Epithelial cell of proximal tubule (primary cell): ENCODE measurements at places on chromosomes 11 and 22.

- no peak for DNase-seq
Measured at GRCh38 chr11:7514099-7514591, 346 bp downstream of the PPFIBP2 start.

- DNase-seq, result no peak
Measured at GRCh38 chr11:39236916-39237315, 2222.5 kb downstream of the LRRC4C start.

DNA sequence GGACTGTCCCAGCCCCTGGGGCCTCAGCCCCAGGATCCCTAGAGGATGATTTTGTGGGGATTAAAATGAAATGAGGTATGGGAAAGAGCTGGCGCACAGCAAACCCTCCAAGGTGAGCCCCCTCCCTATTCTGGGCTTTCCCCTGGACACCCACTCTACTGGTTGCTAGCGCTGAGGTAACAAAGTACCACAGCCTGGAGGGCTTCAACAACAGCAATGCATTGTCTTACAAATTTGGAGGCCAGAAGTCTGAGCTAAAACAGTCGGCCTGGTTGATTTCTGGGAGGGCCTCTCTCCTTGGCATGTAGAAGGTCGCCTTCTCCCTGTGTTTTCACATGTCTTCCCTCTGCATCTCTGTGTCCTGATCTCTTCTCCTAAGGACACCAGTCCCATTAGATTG, 913.6 kb downstream of the NTM start:
- DNase-seq, result no peak

- peak; percentile 39 for DNase-seq
Measured at GRCh38 chr22:30566125-30566524, 8.3 kb downstream of the GAL3ST1 start.

DNA sequence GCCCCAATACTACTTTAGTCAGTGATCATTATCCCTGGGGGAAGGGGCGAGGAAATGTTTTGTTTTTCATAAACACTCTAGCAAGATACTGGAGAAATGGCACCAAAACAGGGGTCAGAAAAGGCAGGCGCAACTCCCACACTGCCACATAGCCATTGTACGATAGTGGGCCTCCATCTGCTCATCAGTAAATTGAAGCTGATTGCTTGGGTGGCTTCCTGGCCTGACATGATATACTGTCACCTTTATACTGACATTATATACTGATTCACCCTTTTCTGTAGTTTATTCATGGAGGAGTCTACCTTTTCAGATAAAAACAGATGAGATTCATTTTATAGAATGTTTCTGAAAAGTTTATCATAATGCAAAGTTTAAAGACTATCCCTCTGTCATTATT, 51.6 kb upstream of the CCDC34 start:
- no peak for DNase-seq

- DNase-seq, result no peak
Measured at GRCh38 chr11:117744471-117745150, 52.4 kb downstream of the DSCAML1 start.

DNA sequence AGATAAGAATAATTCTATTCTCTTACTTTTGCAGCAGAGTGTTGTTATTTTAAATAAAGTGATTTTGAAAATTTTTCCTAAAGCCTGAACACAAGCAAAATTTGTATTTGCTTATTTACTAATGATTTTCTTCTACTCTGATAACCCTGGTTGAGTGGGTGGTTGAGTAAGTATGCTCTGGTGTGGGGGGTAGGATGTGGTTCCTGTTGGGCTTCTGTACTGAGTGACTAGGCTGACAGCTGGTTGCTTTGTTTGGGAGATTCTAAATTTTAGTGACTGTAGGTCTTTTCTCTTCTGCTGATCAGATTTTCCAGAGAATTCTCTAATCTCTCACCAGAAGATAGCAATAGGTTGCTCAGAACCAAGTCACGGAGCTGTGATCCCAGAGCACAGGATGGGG, 61.6 kb downstream of the METTL15 start:
- DNase-seq, result no peak

- no peak for DNase-seq
Measured at GRCh38 chr22:19824926-19825339, 29.7 kb downstream of the GNB1L start.
